ENCODE measurements at places on chromosomes 2 and 18. TPM values are rescaled to one million over a fixed set of nuclear protein-coding genes. Genes with fewer than 3 reads are reported as not detected.

Gene ASB18
- not detected for total RNA-seq

Gene CD302
- 56.5 TPM for total RNA-seq

Gene ASXL3
- total RNA-seq: 5.9 TPM

DNA sequence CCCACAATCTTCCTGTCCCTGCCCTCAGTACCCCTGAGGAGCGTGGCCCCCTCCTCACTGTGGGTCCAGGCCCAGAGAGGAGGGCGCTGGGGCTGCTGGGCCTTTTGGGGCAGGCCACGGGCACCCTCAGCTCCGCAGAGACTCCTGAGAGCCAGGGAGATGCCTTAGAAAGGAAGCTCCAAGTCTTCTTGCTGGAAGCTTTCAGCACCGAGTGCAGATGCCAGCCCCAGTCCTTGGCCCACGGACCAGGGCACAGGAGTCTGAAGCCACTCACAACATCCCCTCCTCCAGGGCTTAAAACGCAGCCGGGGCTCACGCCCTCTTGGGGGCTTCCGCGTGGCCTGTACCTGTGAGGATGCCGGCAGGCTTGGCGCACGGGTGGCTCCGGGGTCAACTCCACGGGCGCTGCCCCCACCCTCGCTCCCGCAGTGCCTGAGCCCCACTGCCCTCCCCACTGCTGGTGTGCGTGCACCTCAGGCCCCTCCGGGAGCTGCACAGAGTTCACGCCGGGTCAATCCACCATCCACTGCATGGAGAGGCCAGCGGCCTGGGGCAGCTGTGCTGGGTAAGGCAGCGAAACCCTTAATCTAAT, 72.1 kb upstream of the CTDP1 start:
- no peak for DNase-seq

- no peak for DNase-seq
These were observed 147.8 kb downstream of the KCNE4 start for GRCh38 chr2:223199531-223200515.

DNA sequence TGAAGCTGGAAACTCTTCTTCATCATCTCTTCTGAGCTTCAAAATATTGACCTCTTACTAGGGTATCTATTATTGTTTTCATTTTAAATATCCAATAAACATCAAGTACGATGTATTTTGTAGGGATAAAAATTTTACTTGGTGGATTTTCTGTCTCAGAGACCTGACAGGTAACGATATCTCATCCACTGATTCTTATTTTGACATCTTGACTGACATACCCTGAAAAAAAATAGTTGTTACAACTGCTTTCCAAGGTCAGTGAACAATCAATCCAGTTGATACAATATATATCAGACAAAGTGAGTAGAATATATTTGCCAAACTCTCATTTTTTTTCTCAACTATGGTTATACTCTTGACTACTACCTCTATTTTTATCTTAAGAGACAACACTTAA, 963.7 kb upstream of the CDH2 start:
- DNase-seq: no peak

- DNase-seq: no peak
These were observed 357.0 kb downstream of the FBXO15 start for GRCh38 chr18:73790587-73790986.

DNA sequence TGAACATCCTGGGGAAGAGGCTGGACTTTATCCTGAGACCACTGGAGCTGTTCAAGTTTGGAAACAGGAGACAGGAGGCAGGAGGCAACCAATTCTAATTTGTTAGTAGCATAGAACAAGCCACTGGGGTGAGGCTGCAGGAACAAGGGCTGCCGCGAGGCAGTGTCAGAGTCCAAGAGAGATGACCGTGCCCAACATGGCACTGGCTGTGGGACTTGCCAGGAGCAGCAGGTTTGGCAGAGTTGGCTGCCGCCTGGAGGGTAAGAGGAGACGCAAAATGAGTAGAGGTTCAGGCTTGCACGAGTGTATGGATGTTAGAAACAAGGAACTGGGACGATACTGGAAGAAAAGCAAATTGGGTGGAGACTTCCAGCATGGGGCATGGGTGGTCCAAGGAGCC, 168.5 kb downstream of the TPGS2 start:
- DNase-seq: no peak

GRCh38 chr2:196334710-196335109, 163.3 kb upstream of the STK17B start:
- DNase-seq: no peak
